NCI-H2029 (cell line): ENCODE measurements at places on chromosomes 1 and 21.

DNA sequence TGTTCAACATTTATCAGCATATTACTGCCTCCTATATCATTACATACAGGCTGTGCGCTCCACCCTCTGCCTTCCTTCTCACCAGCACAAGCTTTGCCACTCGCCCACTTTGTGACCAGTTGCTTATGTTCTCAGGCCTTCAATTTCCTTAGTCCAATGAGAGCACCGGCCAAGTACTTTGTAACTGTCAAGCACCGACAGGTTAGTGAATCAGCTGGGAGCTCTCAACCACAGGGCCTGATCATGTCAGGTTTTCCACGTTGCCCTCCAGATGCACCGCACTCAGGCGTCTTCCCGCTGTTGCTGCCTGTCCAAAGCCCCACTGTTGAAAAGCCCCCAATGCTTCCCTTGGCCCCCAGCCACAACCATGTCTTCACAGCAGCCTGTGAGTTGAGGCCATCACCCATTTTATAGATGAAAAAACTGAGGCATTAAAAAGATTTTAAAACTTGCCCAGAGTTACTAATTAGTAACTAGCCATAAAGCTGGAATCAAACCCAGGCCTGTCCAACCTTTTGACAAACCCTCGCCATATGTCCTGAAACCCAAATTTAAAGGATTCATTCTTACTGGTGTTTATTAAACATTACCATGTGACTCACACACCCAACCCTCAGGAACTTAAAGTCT lies 3.4 kb upstream of the KCNN3 start:
- no peak for DNase-seq

DNA sequence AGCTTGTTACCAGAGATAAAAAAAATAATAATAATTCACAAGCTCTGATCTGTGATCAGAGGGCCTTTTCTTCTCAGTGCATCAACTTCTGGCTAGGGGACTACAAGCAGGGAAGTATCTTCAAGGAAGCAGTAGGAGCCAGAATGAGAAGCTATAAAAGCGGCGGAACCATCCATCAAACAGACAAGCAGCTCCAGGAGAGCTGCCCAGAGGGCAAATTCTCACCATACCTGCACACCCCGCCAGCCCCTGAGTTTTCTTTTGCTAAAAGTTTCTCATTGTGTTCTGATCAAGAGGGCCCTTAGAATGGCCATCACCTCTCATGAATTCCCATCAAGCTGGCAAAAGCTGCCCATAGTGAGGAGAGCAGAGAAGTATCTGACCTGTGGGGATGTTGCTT lies 99.4 kb downstream of the SMYD2 start:
- DNase-seq = no peak

- DNase-seq = peak; percentile 7
These were observed at the start of gene SERTAD4 for GRCh38 chr1:210232511-210233215. Gene SERTAD4 (plus strand): TSS chr1:210232796. CDS start chr1:210237961, 5,165 bp downstream.

- no peak for DNase-seq
These were observed 546.8 kb downstream of the RWDD3 start for GRCh38 chr1:95780836-95781235.

- no peak for DNase-seq
These were observed 407.9 kb downstream of the ZP4 start for GRCh38 chr1:237482777-237483176.

DNA sequence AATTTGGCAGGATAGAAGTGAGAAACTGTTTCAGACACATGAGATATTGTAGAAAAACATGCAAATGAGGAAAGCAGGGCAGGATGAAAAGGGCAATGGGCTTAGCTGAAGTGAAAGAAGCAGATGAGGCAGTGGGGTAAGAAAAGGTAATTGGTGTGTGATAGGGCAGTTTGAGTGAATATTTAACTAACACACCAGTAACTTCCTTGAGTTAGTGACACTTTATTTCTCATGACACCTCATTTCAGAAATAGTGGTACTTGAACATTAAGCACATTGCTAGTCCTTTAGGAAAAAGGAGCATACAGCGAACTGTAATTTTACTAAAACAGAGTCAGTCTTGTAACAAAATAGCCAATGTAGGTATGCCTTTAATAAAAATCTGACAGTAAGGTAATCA lies 415.0 kb downstream of the DPYD start:
- DNase-seq = no peak

GRCh38 chr1:150557813-150558212 lies 8.6 kb downstream of the ADAMTSL4 start:
- no peak for DNase-seq

- no peak for DNase-seq
These were observed 12.9 kb downstream of the GPA33 start for GRCh38 chr1:167077128-167077867.

GRCh38 chr1:6948861-6949260 lies 163.6 kb downstream of the CAMTA1 start:
- no peak for DNase-seq

DNA sequence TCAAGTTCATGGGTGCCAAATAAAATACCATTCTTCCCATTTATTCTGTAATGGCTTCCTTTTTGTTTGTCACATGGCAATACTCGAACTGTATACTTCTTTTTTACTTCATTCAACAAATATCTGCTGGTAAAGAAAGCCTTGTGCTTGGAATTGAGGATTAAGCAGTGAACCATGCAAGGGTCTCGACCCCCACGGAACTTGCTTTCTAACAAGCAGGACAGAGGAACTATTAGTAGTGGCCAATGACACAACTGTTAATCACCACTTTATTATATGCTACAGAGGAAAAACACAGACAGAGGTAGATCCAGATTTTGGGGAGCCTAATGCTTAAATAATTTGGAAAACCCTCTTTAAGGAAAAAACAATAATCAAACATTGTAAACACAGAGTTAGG lies 542.2 kb downstream of the DPYD start:
- no peak for DNase-seq
